NCI-H1092 (cell line): ENCODE measurements at places on chromosomes 6 and 20.

- DNase-seq = no peak
Observed at GRCh38 chr6:143009851-143010250, 50.8 kb upstream of the AIG1 start.

- DNase-seq = no peak
Observed at GRCh38 chr20:444117-444516, 18.2 kb downstream of the TBC1D20 start.

DNA sequence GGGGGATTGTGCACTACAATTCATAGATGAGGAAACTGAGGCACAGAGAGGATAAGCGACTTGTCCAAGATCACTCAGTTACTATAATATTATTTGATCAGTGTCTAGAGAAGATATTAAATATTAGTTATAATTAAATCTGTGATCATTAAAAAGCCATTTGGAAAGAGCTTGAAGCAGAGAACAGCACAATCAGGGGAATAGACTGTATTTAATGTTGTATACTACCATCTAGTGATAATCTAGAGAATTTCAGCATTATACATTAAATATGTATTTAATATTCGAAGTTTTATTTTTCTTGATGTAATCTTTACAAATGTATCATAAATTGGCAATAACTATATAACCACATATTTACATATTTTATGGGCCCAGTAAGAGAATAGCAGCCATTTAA lies 20.1 kb upstream of the MTCL3 start:
- no peak for DNase-seq

DNA sequence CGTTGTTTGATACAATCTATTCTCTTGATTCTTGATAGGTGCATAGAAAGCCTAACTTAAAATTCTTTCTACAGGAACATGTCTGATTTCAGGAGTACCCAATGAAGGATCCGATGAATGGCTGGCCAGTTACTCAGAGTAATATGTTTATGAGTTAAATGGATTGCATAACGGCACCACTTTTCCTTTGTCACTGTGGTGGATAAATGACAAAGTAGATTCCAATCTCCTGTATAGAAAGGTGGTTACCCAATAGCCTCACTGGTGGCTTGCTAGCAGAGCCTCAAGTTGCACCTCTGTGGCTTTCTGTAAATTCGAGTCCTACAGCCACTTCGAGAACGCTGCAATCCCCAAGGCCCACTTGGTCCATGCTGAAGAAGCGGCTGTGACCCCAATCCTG lies 28.4 kb downstream of the LHFPL5 start:
- no peak for DNase-seq

- DNase-seq = no peak
Observed at GRCh38 chr20:41480054-41480770, 113.6 kb upstream of the EMILIN3 start.

DNA sequence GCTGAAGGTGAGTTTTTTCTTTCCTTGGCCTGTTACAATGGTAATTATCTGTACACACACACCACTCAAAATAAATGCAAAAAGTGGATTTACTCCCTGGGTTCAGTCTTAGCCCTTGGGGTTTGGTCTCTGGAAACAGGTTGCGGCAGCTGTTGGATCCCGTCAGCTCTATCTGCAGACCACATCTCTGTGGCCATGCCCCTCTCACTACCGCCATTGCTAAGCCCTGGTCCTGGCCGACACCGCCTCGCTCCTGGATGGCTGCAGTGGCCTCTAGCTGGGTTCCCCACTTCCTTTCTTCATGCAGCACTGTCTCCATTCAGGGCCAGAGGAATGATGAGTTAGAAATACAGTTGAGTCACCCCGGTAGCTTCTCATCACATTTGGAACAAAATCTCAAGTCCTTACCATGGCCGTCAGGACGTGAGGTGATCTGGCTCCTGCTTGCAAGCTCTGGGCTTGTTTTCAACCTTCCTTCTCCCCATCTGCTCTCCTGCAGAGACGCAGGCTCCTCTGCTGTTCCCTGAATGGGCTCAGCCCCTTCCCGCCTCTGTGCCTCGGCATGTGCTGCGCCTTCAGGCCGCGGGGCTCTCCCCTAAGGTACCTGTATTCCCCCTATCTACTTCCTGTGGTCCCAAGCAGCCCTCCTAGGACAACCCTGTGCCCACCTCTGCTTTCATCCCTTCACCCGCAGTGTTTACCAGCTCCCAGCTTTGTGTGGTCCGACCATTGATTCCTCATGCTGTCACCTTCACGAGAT lies 38.0 kb downstream of the EFCAB8 start:
- DNase-seq = no peak

DNA sequence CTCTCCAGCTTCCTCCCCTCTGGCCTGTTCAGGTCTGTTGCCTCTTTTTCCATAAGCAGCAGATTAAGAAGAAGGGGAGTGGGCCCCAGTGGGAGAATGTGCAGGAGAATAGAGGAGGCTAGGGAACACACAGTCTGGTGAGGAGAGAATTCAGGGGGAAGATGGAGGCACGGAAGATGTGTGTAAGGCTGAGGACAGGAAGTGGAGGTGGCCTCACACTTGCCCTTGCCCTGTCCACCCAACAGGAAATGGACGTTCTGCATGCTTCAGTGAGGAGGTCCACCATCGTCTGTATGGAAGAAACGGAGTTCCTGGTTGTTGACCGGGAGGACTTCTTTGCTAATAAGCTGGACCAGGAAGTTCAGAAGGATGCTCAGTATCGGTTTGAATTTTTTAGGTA lies 16.0 kb downstream of the CNBD2 start:
- DNase-seq = no peak

DNA sequence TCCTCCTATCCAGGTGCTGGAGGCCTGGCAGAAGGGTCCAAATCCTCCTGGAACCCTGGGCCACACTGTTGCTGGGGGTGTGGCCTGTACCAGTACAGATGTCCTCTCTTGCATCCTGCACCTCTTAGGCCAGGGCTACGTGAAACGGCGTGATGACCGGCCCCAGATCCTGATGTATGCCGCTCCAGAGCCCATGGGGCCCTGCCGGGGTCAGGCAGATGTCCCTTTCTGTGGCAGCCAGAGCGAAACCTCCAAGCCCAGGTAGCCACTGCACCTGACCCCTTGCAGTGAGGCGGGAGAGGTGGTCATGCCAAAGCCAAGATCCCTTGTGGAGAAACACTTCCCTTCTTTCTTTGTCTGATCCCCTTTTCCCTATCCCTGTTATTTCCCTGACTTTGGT lies 14.2 kb downstream of the DNPH1 start:
- DNase-seq = no peak

DNA sequence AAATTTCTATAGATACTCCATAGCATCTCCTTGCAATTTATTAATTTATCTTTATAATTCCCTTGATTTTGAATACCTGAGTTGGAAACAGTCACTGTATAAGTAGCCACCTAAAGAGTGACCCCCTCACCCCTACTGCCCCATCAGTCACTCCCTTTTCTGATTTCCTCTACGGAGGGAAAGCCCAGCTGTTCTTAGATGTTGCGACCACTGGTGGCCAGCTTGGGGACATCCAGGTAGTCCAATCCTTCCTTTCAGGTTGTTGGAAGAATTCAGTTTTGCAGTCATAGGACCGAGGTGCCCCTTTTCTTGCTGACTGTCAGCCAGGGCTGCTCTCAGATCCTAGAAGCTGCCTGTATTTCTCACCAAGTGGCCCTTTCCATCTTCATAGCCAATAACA lies 87.8 kb downstream of the BMP6 start:
- no peak for DNase-seq

- no peak for DNase-seq
Observed at GRCh38 chr6:18579869-18580268, 192.7 kb downstream of the RNF144B start.

- no peak for DNase-seq
Observed at GRCh38 chr20:1748777-1749176, 91.2 kb upstream of the SIRPG start.

DNA sequence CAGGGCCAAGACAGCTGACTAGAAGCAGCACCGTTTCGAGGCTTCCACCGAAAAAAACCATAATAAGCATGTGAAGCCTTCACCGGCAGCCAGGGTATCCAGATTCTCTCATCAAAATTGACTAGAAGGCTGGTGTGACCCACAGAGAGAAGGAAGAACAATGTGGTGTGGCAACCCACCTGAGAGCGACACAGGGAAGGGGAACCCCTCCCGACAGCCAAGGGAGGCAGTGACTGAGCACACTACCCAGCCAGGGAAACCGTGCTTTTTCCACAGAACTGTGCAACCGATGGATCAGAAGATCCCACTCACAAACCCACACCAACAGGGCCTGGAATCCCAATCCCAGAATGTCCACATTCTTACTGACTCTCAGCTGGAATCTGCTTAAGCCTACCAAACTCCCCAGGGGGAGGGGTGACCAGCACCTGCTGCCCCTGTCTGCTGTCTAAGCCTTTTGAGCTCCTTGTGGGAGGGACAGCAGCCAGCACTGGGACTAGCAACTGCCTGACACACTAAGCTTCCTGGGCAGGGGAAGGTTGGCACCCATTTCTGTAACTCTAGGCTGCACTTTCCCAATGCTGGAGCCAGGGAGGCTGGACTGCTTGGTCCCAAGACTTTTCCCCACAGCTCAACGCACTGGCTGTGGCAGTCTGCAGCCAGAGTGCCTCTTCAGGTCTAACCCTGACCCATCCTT lies 231.9 kb upstream of the FAM83B start:
- no peak for DNase-seq

GRCh38 chr6:3208098-3208774 lies 19.2 kb downstream of the TUBB2B start:
- no peak for DNase-seq

- no peak for DNase-seq
Observed at GRCh38 chr20:50332491-50332980, 141.9 kb downstream of the CEBPB start.

- no peak for DNase-seq
Observed at GRCh38 chr6:49552596-49552995, 2.1 kb downstream of the C6orf141 start.

- DNase-seq = no peak
Observed at GRCh38 chr20:44432618-44433577, 42.8 kb upstream of the TTPAL start.

- DNase-seq = peak; percentile 32
Observed at GRCh38 chr6:97726378-97726777, 443.4 kb upstream of the MMS22L start.

GRCh38 chr6:52529311-52529710 lies 47.5 kb downstream of the TRAM2 start:
- no peak for DNase-seq

GRCh38 chr20:34705008-34705396 lies 858 bp downstream of the TP53INP2 start:
- DNase-seq = no peak

DNA sequence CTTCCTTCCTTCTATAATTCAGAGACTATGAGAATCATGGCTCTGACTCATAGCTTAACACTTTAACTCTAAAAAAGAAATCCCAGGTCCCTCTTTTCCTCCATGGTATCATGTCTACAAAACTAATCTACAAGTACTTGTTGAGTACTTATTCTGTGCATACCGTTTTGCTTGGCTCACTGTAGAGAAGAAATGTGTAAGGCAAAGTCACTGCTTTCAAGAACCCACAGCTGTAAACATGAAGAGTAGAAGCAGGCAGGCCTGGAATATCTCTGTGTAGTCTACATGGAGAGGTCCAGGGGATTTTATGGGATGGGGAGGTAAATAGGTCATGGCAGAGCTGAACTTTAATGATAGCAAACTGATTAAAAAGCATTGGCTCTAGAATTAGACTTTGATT lies 13.8 kb downstream of the SPINT3 start:
- no peak for DNase-seq

DNA sequence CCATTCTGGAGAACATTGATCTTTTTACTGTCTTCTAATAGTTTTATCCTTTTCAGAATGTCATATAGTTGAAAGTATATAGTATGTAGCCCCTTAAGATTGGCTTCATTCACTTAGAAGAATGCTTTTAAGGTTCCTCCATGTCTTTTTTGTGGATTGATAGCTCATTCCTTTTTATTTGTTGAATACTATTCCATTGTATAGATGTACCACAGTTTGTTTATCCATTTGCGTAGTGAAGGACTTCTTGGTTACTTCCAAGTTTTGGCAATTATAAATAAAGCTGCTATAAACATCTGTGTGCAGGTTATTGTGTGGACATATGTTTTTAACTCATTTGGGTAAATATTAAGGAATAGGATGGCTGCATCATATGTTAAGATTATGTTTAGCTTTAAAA lies 27.8 kb downstream of the ABT1 start:
- DNase-seq = no peak

GRCh38 chr6:153312634-153313033 lies 181.6 kb upstream of the RGS17 start:
- DNase-seq = peak; percentile 60

DNA sequence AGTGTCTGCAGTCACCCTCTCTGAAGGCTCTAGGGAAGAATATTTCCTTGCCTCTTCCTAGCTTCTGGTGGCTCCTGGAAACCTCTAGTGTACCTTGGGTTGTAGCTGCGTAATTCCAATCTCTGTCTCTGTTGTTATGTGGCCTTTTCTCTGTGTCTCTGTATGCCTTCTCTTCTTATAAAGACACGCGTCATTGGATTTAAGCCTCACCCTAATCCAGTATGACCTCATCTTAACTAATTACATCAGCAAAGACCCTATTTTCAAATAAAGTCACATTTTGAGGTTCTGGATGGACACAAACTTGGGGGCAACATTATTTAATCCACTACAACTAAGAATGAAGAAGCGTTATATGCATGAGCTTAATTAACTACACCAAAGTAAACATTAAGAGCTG lies 111.4 kb upstream of the ZNF184 start:
- DNase-seq = no peak

DNA sequence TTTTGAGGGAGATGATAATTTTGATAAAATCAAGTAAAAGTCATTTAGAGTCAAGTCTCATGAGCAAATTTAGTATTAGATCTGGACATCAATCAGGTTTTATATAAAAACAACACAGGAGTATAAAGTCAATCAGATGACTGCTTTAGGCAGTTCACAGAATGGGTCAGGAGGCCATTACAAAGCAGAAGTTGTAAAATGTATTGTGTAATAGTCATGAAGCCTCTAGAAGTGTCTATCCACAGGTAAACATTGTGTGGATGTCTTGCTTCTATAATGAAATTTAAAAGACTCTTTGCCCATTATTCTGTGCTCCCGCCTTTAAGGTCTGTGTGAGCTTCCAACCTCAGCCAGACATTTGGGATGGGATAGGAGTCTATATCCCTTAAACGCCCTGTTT lies 28.8 kb downstream of the MAP7 start:
- DNase-seq = no peak

GRCh38 chr6:140537834-140538705 lies 1163.6 kb upstream of the CITED2 start:
- DNase-seq = no peak
